Ovary (tissue), 10 donors: ENCODE measurements at places on chromosomes 13 and 19.
A peak's percentile ranks its signal among the peaks of the same experiment; 100 is the strongest.

- DNase-seq, result no peak
These were observed 97.5 kb downstream of the SLC10A2 start for GRCh38 chr13:102968572-102969228.

- no peak for DNase-seq
These were observed 150.8 kb downstream of the B3GLCT start for GRCh38 chr13:31350560-31350959.

GRCh38 chr13:50370303-50370950 is 355.2 kb downstream of the KCNRG start:
- DNase-seq, result no peak

DNA sequence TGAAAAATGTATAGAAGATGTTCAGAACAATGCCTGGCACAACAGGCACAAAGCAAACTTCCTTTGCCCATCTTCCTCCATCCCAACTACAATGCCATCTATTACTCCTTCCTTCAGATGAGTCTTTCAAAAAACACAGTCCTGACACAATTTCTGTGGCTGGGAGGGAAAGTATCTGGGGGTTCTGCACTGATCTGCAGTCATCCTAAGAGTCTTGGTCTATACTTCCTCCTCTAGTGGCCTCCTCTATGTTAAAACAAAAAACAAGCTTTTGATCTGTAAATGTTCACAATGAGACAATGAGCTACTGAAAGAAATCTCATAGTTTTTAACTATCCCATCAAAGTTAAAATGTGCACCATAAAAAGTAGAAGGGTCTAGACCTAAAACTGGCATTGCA is 44.8 kb downstream of the USP12 start:
- no peak for DNase-seq

GRCh38 chr13:53045189-53045588 is 16.6 kb downstream of the OLFM4 start:
- DNase-seq, result no peak

DNA sequence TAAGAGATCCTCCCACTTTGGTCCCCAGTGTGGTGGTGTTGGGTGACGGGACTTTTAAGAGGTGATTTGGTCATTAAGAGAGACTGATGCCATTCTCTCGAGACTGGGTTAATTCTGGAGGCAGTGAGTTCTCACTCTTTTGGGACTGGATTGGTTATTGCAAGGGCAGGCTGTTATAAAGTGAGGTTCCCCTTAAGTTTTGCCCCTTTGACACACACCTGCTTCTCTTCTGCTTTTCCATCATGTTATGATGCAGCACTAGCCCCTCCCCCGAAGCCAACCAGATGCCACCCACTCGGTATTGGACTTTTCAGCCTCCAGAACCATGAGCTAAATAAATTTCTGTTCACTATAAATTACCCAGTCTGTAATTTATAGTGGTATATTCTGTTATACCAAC is 16.3 kb upstream of the GRAMD1A start:
- DNase-seq, result no peak

GRCh38 chr13:73324842-73325722 is 266.3 kb downstream of the KLF5 start:
- no peak for DNase-seq

DNA sequence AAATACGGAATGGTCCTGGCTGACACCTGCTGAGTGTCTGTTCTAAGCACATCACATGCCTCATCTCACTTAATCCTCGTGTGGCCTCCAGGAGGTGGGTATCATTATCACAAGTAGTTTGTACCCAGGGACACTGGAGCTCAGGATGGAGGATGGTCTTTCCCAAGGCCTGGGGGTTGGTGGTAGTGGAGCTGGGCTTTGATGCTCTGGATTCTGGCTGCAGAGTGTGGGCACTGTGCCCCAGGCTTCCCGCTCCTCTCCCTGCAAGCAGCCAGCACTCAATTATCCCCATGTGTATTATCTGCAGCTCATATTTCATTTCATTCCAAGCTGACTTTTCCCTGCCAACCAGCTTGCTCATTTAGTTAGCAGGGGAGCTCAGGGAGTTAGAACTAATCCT is 52.1 kb downstream of the SIAH3 start:
- no peak for DNase-seq

- no peak for DNase-seq
These were observed 14.8 kb downstream of the FPR3 start for GRCh38 chr19:51809787-51810186.

DNA sequence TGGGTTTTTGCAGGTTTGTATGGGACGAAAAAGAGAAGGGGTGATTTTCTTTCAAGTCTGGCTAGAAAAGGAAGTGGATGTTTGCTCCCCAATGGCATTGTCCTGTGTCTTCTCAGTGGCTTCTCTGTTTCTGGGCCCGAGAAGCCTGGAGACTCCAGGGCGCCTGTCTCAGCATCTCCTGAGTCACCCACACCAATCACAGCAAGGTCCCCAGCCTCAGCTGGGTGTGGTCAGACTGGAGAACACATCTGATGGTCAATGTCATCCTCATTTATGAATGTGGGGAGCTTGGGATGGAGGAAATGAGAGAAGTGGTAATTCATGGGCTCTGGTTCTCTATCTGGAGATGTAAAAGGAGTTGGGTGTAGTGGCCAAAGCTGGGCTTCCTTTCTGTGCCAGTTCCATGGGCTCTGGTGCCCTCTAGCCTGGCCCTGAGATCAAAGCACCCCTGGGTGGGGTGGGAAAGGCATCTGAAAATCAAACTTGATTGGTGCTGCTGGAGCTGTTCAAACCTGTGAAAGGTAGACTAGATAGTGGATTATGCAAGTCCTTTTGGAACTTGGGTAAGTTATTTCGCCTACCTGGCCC is 13.4 kb downstream of the RASL11A start:
- DNase-seq, result no peak

GRCh38 chr13:32025730-32026129 is 5.8 kb upstream of the FRY start:
- DNase-seq, result no peak

DNA sequence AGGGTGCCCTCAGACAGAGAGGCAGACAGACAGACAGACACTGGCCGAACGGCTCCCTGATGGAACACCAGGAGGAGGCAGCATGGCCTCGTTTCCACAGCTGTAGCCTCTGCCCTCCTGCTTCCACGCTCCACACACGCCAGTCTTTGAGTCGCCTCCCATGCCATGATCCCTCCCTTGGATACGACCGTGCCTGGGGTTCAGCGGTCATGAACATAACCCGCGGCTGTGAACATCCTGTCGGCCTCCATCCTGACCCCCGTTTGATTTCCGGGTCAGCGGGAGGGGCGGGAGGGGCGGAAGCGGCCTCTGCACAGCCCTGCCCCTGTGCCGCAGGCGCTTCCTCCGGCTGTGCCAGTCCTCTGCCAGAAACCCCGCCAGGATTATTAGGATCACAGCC is 23.4 kb downstream of the GP6 start:
- no peak for DNase-seq

GRCh38 chr13:60627071-60627686 is 230.2 kb downstream of the TDRD3 start:
- no peak for DNase-seq

GRCh38 chr19:41076286-41076685 is 12.0 kb upstream of the CYP2A13 start:
- DNase-seq, result no peak

GRCh38 chr13:24931450-24932251 is 164.3 kb upstream of the PABPC3 start:
- DNase-seq, result no peak

- no peak for DNase-seq
These were observed 110.0 kb downstream of the KCNRG start for GRCh38 chr13:50125304-50125553.

- DNase-seq, result no peak
These were observed 11.2 kb upstream of the RAB20 start for GRCh38 chr13:110572778-110573118.

- DNase-seq, result no peak
These were observed 2.1 kb upstream of the KLHL26 start for GRCh38 chr19:18634612-18635297.

GRCh38 chr19:14116918-14117578 is 514 bp downstream of the PRKACA start:
- DNase-seq, result peak; percentile 78

DNA sequence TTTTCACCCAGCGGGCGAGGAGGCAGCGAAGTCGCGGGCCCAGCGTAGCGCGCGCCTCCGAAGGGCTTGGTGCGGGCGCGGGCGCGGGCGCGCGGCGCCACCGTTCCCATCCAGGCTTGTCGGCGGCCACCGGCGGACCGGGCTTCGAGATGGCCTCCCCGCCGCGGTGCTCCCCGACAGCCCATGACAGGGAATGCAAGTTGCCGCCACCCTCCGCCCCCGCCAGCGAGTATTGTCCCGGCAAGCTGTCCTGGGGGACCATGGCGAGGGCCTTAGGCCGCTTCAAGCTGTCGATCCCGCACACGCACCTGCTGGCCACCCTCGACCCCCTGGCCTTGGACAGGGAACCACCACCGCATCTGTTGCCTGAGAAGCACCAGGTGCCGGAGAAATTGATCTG is at the start of gene WDR88:
TSS of gene WDR88 (plus strand) at position 94 of the 400 bp plus-strand sequence. CDS start at position 150, 56 bp downstream.
- no peak for DNase-seq

DNA sequence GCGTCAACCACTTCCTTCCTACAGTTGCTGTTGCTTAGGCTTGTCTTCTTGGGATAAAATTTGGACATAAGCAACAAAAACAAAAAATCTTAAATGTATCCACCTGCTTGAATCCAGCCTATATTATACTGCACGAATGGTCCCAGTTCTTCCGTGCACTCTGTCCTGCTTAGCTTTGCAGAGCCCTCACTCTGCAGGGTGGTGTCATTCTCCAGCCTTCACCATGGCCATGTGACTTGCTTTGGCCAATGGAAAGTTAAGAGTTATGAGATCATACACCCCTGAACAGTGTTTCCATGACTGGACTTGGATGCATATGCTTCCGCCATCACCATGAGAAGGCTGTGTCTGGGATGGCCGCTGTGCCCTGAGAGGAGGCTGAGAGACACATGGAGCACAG is 27.4 kb upstream of the SACS start:
- no peak for DNase-seq

DNA sequence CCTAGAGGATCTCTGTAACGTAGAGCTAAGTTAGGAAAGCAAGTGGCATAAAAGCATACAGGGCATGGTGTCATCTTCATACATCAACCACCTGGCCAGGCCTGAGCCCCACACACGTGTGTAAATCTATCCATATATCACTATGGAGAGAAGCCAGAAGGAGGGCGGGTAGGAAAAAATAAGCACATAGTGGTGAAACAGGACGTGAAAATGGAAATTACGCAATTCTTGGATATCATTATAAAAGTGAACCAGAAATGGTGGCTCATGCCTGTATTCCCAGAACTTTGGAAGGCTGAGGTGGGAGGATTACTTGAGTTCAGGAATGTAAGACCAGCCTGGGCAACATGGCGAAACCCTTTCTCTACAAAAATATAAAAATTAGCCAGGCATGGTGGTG is 43.4 kb downstream of the PDCD5 start:
- no peak for DNase-seq

DNA sequence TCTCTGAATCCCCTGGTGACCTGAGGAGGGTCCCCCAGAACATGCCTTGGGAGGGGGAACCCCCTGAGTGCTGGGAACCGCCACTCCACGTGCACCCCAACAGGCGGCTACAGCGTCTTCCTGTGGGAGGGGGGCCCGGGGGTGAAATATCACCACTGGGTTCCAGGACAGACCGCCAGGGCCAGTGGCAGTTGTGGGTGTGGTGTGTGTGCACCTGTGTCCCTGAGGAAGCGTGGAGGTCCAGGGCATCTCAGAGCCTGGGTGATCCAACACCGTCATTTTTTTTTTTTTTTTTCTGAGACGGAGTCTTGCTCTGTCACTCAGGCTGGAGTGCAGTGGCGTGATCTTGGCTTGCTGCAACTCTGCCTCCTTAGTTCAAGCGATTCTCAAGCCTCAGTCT is 4.2 kb downstream of the ADGRE5 start:
- DNase-seq, result no peak

DNA sequence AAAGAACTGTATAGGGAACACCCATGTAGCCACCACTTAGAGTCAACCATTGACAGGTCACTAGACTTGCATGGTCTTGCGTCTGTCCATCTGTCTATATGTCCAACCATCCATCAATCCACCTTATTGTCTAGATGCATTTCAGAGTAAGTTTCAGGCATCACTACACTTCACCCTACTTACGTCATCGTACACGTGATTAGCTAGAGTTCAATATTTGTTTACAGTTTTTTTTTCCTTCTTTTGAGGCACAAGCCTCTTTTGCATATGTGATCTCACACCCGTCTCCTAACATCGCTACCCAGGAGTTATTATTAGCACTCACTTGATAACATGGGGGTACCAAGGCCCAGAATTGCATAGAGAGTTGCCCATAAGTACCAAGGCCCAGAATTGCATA is 6.9 kb downstream of the CACNG7 start:
- no peak for DNase-seq
